ENCODE measurements at places on chromosomes 16 and 17. TPM values are rescaled to one million over a fixed set of nuclear protein-coding genes. Genes with fewer than 3 reads are reported as not detected.
A peak's percentile ranks its signal among the peaks of the same experiment; 100 is the strongest.

- no peak for DNase-seq
Measured at GRCh38 chr16:10325783-10326543, 59.9 kb upstream of the ATF7IP2 start.

DNA sequence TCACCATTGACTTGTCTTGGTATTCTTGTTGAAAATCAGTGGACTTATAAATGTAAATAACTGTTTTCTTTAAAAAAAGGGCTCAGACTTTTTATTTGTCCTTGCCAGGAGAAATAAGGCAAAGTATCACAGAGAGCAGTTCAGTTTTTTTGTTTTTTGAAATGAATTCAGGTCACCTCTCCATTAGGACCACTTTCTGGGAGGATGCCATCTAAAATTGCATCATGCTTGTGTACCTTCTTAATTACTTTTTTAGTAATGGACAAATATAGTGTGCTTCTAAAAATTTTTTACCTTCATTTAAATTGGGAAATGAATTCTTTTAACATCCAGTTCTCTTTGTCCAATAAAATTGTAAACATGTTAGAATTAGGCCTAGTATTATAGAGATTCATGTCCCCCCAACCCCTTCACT is 210.0 kb downstream of the BCAS3 start:
- DNase-seq, result no peak

GRCh38 chr17:50967795-50968194 is 101.6 kb upstream of the TOB1 start:
- DNase-seq, result no peak

The MT4 gene
- not detected for total RNA-seq

- DNase-seq, result no peak
Measured at GRCh38 chr16:78175287-78175686, 75.8 kb downstream of the WWOX start.

DNA sequence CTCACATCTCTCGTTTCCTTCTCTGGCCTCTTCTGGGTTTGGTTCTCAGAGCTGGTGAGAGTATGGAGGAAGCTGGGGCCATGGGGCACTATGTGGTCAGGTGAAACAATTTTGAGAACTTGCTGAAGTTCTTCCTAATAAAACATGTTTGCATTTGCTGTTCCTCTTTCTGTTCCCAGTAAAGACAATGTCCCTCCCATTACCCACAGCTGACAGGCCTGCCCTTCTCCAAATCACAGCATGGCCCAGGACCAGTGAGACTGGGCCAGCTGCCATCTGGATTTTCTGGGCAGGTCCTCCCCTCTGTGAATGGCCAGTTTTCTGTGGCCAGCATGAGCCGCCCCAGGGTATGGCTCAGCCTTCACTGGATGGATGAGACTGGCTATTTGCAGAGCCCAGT is at the start of gene CD300H:
Gene CD300H, minus strand, starts transcription at position 113 of the 400 bp plus-strand sequence.
- DNase-seq, result no peak

DNA sequence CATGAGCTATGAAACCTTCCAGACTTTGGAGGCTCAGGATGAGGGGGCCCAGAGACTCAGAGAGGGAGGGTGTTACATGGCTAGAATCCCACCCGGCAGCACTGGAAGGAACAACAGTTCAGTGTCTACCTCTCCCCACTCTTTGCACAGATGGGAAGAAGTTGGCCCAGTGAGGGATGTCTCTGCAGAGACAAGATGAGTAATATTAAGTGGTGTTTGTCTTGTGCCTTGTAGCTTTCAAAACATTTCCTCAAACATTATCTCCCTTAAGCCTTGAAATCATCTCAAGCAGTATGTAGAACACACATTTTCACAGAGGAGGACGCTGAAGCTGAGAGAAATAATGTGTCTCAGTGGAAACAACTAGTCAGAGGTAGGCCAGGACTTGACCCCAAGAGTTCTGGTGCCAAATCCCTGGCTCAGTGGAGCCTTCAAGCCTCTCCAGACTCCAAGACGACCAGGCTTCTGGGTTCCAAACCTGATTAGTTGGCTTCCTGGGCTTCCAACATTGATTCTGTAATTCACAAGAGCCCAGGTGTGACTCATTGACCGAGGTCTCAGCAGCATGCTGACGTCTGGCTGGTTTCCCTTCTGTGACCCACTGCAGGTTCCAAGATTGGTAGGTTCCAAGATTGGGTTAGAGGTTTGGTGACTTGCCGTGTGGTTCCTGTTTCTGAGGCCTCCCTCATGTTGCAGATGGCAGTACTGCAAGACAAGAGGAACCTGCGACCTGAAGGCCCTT is 7.4 kb downstream of the RNF112 start:
- no peak for DNase-seq

- DNase-seq, result no peak
Measured at GRCh38 chr17:82611140-82612058, 36.8 kb downstream of the WDR45B start.

DNA sequence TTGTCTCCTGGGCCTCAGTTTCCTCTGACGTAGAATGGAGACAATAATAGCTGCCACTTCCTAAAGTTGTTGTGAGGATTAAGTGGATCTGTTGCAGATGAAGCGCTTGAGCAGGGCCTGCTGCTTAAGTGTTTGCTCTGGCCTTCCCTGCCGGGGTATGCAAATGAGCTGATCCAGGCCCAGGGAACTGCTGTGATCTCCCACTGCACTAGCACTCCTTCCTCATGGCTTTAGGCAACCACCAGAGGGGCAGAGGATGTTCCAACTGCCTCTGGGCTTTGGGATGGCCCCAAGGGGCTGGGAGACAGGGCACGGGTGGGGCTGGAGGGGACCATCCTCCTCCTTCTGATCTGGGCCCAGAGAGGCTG is 6.2 kb downstream of the SBK1 start:
- DNase-seq, result no peak

GRCh38 chr17:8488901-8489300 is 53.2 kb downstream of the NDEL1 start:
- DNase-seq, result no peak

- DNase-seq, result peak; percentile 47
Measured at GRCh38 chr17:21463204-21463661, 87.1 kb downstream of the KCNJ12 start.

GRCh38 chr16:86503830-86504229 is 6.5 kb upstream of the FOXF1 start:
- no peak for DNase-seq

DNA sequence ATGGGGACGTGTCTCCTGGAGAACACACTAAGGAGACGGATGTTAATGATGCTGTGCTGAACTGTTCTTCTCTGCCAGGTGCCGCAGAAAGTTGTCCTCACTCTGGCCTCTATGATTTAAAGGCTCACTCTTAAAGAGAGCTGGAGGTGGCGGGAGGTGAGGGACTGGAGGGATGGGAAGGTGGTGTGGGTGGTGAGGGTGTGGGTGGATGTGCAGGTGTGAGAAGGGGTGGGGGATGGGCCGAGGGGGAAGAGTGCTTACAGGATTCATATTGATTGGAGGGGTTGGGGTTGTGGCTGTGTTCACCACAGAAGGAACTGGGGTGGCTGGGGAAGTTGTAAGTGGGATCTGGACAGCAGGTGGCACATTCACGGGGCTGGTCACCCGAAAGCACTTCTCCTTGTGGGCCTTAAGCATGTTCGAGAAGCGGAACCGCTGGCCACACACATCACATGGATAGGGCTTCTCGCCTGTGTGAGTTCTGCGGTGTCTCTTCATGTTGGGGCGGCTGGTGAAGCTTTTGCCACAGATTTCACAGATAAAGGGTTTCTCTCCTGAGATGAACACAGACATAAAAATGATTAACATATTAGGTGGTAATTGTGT is 63.6 kb downstream of the ZNF652 start:
- no peak for DNase-seq

DNA sequence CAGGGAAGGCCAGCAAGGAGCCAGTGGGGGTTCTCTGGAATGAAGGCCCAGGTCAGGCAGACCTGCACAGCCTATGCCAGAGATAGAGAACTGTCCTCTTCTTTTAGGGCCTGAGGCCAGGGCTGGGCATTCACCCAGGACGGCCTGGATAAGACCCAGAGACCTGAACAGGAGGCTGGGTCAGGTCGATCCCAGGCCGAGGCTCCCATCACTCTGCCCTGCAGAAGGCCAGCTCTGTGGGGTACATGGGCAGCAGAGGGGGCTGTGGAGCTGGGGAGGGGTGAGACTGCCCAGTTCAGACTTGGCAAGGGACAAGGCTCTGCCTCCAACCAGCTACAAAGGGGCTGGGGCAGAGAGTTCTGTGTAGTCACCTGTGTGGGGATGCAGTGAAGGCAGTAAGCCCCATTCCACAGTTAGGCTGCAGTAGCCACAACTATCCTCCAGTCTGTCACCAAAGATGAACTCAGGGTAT is 14.6 kb downstream of the HSD11B2 start:
- DNase-seq, result no peak

The LHX1 gene
- not detected for total RNA-seq

GRCh38 chr16:25192096-25192495 is 24.7 kb upstream of the AQP8 start:
- no peak for DNase-seq

The HOXB7 gene
- total RNA-seq, result not detected

The TP53TG3 gene
- not detected for total RNA-seq

- no peak for DNase-seq
Measured at GRCh38 chr17:49404361-49404760, 10.3 kb downstream of the PHB1 start.

- DNase-seq, result no peak
Measured at GRCh38 chr16:48903039-48903438, 293.1 kb upstream of the N4BP1 start.

DNA sequence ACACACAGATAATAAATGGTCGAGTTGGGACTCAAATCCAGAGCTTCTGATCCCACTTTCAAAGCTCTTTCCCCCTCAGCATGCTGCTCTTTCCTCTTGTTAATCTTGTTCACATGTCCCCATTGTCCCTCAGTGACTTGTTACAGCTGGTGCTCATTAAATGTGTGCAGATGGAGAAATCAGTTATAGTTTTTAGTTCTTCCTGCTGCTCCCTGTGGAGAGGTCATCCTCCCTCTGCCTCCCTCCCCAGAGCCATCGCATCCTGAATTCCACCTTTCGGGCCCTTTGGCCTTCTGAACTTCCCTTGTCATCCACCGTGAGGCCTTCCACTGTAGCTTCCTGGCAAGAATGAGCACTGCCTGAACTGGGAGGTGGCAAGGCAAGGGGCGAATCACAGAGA is 179.6 kb downstream of the WSCD1 start:
- DNase-seq, result no peak

DNA sequence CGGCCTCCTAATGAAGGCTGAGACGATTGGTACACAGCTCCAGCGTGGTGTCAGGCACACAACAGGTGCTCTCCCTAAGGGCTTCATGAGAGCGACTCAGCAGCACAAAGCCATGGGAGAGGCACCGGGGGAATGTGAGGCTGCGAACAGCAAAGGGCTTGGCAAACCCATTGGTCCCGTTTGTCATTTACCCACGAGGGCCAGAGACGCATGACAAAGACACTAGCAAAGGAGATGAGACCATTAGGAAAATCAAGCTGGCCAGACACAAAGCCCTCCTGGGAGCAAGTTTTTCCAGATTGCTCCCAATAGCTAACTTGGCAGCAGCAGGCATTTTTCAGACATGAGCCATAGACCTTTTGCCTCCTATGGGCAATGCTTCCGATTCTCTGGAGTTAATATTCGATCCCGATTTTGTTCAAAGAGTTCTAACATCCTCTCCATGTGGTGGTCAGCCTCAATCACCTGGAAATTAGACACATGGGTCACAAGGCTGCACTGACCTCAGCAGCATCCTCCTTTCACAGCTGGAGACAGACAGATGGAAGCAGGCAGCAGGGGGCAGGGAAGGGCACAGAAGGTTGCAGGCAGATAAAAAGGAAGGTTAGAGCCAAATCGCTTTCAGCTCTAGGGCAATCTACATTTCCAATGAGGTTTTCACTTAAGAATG is 38.2 kb downstream of the TK2 start:
- no peak for DNase-seq

- no peak for DNase-seq
Measured at GRCh38 chr16:52383640-52384292, 163.2 kb downstream of the TOX3 start.

DNA sequence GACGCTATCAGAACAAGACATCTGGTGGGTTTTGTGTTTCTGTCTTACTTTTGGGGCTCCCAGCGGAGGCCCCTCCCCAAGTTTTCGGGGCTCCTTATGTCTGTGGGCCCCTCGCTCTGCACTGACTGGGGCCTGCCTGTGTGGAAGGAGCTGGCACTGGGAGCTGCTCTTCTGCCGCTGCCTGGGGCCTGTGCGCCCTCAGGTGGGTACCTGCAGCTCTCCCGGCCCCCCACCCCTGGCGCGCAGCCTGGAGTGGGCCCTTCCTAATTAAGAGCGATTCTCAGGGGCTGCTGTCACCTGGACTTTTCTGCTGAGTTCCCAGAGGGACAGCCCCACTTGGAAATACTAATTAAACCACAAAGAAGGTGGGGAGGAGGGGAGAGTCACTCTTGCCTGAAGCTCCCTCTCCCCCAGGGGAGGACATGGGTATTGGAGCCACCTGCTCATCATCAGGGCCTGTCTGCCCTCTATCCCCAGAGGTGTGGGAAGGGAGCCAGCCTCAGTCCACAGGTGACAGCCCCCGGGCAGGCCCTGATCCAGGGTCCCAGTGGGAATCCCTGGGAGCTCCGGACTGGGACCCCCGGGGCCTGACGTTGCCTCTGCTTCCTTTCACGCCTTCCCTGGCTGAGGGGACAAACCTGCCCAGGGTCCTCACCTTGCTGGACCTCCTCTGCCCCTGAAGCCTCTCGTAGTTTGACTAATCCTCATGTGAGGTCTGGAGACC is 36.5 kb downstream of the GSE1 start:
- DNase-seq, result no peak

- DNase-seq, result peak; percentile 62
Measured at GRCh38 chr17:57747221-57748017, 2.3 kb upstream of the CCDC182 start.

DNA sequence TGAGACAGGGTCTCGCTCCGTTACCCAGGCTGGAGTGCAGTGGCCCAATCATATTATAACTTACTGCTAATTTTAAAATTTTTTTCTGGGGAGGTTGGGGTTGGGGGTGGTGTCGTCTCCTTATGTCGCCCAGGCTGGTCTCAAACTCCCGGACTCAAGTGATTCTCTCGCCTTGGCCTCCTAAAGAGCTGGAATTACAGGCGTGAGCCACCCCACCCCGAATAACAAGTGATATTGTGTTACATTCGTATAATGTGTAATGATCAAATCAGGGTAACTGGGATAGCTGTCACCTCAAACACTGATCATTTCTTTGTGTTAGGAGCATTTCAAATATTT is 16.2 kb upstream of the KPNA2 start:
- no peak for DNase-seq

DNA sequence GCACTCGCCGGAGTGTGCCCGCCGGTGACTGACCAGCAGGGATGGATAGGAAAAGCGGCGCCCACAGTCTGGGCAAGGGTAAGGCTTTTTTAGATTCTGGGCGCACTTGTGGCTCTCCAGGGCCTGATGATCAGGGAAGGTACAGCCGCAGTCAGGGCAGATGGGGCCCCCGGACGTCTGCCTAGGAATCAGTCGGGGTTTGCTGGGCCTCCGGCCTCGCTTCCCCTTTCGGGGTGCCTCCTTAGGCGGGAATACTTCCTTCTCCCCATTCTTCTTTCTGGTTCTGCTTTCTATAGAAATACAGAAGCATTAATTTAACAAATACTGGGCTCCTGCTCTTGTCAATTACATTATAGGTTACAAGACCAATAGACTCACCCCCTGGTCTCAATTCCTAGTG is 5.0 kb downstream of the ZNF689 start:
- no peak for DNase-seq

- no peak for DNase-seq
Measured at GRCh38 chr17:49122566-49122965, 10.0 kb upstream of the B4GALNT2 start.

Measured in CD8-positive, alpha-beta T cell (primary cell).